CD8-positive, alpha-beta memory T cell (primary cell): ENCODE measurements at places on chromosomes 3 and 15.

- no peak for DNase-seq
- peaks cover 21% of the 10 kb centered on the region for H3K4me1 ChIP-seq
- H3K36me3 ChIP-seq = no peaks in the 10 kb centered on the region
- peak overlapping the region; percentile 94 for H3K27ac ChIP-seq
- peak overlapping the region; percentile 97 for H3K4me3 ChIP-seq
- no peaks in the 10 kb centered on the region for H3K27me3 ChIP-seq
Measured at GRCh38 chr3:197791892-197792647, 1.0 kb downstream of the LRCH3 start.

- no peaks in the 10 kb centered on the region for H3K4me1 ChIP-seq
- no peak overlapping the region for H3K4me3 ChIP-seq
- DNase-seq = no peak
- H3K27ac ChIP-seq = no peak overlapping the region
- H3K36me3 ChIP-seq = no peaks in the 10 kb centered on the region
Measured at GRCh38 chr15:89980896-89981295, 20.2 kb upstream of the ZNF710 start.

GRCh38 chr15:37106490-37107001 lies 6.2 kb upstream of the MEIS2 start:
- H3K27me3 ChIP-seq = peaks cover 66% of the 10 kb centered on the region
- no peak overlapping the region for H3K4me3 ChIP-seq
- no peaks in the 10 kb centered on the region for H3K36me3 ChIP-seq
- H3K27ac ChIP-seq = no peak overlapping the region

DNA sequence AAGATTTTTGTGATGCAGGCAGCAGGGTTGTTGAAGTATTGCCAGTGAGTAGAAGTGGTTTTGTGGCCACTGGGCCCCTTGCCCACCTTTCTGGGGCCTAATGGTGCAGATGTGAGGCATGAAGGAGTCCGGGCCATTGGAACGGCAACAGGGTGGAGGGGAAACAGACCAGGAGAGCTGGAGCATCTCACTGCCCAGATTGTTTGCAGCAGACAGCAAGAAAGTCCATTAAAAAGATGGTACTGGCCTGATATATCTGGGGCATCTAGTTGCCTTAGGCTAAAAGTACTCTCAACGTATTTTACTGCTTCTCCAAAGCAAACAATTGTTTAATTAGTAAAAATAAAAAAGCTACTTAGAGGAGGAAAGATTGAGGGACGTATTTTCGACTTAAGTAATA lies 298.4 kb downstream of the SATB1 start:
- no peaks in the 10 kb centered on the region for H3K36me3 ChIP-seq
- H3K27me3 ChIP-seq = no peaks in the 10 kb centered on the region
- H3K27ac ChIP-seq = no peak overlapping the region
- no peak overlapping the region for H3K4me3 ChIP-seq

DNA sequence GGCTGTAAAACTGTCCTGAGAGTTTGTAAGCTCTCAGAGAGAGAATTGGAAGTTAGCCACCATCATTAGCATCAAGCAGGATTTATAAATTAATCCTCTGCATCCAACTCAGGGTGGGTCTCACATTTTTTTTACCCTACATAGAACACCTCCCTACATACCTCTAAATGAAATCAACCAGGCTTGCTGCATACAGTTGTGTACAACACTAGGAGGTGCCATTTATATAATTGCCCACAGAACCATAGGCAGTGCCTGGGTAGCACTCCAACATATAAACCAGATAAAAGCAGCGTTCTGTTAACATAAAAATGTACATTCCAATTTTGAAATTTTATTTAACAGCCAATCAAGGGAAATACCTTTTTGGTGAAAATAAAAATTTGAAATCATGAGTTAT lies 48.2 kb upstream of the SELENOK start:
- H3K4me3 ChIP-seq = no peak overlapping the region
- peaks cover 9% of the 10 kb centered on the region for H3K27me3 ChIP-seq
- no peak for DNase-seq
- no peaks in the 10 kb centered on the region for H3K36me3 ChIP-seq
- no peaks in the 10 kb centered on the region for H3K4me1 ChIP-seq

- H3K27ac ChIP-seq = no peak overlapping the region
- H3K36me3 ChIP-seq = no peaks in the 10 kb centered on the region
- H3K4me1 ChIP-seq = no peaks in the 10 kb centered on the region
- H3K27me3 ChIP-seq = no peaks in the 10 kb centered on the region
Measured at GRCh38 chr15:38216763-38217162, 35.9 kb upstream of the SPRED1 start.

- no peak for DNase-seq
- no peaks in the 10 kb centered on the region for H3K27me3 ChIP-seq
- peak overlapping the region; percentile 62 for H3K4me3 ChIP-seq
Measured at GRCh38 chr15:50355619-50355905, 564 bp upstream of the GABPB1 start.

DNA sequence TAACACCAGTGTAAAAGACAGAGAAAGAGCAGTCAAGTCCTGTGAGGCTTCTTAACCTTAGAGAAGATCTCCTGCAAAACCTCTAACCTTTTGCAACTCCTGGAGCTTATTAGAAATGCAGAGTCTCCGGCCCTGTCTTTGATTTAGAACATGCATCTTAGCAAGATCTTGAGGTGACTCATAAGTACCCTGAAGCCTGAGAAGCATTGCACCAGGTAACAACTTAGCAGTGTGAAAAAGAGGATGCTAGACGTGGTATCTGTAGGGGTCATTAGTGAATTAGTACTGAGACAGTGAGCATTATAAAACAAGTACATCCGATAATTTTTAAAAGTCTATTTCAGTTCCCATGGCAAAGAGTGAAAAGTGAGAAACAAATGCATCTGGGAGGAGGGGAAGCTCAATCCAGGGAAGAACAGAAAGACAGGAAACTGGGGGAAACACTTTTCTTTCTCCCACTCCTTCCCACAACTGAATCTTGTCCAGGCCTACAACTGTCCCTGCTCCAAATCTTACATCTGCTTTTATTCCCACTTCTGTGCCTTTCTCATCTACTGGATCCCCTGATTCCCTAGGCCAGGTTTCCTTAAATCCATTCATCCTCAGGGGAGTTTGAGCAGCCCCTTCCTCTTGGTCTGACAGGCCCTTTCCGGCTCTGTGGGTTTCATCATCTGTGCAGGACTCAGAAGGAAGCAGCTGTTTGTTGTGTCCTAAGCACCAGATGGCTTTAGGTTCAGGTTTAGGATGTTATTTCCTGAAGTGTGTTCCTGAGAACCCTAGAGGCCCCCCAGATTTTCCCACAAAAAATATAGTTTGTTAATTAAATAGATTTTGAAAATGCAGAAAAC lies 128.1 kb upstream of the IL12A start:
- no peaks in the 10 kb centered on the region for H3K4me1 ChIP-seq
- no peak for DNase-seq
- H3K27me3 ChIP-seq = no peaks in the 10 kb centered on the region
- no peaks in the 10 kb centered on the region for H3K36me3 ChIP-seq
- no peak overlapping the region for H3K4me3 ChIP-seq

DNA sequence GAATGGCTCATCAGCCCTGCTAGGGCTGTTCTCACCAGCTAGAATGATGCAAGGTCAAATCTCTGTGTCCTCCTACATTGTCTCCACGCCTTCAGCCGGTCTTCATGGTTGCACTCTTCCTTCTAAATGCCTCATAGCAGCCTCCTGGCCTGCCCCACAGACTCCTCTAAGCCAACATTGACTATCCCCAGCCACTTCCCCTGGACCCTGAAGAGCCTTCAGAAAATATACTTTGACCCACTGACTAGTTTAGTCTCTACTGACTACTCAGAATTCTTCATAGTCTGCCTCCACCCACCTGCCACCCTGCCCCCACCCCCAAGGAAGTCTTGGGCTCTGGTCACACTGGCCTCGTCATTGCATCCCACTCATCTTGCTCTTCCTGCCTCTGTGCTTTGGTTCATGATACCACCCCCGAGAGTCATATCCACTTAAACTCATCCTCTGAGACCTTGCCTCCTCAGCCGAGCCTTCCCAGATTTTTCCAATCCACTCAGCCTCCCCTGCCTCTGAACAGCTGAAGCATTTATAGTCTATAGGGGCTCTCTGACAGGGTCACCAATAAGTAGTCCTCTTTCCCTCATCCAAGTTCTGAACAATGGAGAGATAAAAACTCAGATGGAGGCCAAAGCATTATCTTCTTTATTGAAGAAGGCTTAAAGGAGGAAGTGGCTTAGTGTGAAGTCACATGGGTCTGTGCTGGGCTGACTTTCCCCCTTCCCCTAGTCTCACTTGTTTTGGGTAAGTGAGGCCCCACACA lies 9.5 kb upstream of the DOCK3 start:
- H3K36me3 ChIP-seq = no peaks in the 10 kb centered on the region
- no peak overlapping the region for H3K27ac ChIP-seq
- H3K27me3 ChIP-seq = no peaks in the 10 kb centered on the region
- H3K4me1 ChIP-seq = no peaks in the 10 kb centered on the region
- no peak overlapping the region for H3K4me3 ChIP-seq
- no peak for DNase-seq

DNA sequence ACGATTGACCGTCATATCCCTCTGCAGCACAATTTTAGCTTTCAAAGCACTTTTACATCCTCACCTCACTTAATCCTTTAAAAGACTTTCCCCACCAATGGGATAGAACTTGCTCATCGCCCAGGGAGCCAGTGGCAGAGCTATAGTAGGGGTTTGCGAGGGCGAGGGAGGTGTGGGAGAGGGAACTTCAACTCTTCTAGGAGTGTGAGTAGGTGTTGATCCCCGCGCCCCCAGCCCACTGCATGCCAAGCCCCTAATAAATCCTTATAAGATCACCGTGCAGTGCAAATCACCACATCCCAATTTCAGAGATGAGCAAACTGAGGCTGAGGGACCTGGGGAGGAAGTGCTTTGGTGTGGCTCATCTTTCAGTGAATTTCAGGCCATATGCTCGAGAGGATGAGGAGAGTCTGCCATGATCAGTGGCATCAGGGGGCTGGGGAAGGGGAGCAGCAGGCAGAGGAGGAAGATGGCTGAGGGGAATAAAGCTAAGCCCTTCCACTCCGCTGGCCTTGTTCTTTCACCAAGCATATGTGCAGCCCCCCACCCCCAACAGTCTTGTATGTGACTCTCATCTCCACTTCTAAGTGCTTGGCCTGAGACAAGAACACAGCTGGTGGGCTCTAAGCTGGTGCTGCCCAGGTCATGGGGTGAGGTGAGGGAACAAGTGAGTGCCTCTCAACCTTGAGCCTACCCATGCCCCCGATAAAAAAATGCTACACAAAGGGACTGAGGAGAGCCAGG lies 5.1 kb downstream of the INSYN1 start:
- H3K27me3 ChIP-seq = no peaks in the 10 kb centered on the region
- DNase-seq = no peak
- no peak overlapping the region for H3K27ac ChIP-seq

- H3K27ac ChIP-seq = peak overlapping the region; percentile 82
- H3K4me1 ChIP-seq = peaks cover 12% of the 10 kb centered on the region
- H3K27me3 ChIP-seq = no peaks in the 10 kb centered on the region
Measured at GRCh38 chr15:75023872-75024636, 664 bp downstream of the PPCDC start.

DNA sequence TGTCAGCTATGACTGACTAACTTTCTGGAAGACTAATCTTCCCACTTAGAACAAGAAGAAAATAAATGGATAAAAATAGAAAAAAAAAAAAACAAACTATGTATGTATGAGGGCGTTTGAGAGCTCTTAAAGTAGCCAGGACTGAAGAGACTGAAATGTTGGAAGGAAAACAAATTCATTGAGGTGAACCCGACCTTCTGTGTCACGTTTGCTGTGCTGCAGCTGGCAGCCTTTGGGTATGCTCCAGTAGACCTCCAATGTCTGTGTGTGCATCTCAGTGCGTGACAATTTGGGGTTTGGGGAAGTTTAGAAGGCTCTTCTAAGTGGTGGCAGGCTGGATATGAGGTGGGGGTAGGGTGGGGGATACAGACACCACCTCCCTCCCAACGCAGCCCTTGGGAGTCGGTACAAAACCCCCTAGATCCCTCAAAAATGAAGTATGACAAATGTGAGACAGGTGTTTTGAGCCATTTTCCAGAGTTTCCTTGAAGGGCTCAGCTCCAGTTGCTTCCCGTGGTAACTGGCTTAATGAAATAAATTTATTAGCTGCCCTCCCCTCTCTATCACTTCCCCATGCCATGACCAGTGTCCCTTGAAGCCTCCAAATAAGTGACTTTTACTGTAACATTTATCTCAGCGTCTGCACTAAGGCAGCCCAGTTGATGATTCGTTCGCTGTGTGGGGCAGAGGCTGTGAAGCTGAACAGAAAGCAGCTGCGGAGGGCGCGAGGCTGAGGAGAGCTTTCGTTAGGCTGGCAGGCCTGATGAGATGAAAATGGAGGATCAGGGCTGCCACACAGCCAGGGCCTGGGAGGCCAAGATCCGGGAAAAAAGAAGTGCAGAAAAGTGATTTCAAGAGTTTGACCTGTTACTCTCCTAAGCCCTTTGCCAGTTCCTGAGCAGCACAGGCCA lies 34.9 kb upstream of the GABRB3 start:
- no peaks in the 10 kb centered on the region for H3K36me3 ChIP-seq
- no peaks in the 10 kb centered on the region for H3K27me3 ChIP-seq
- H3K4me1 ChIP-seq = no peaks in the 10 kb centered on the region
- no peak for DNase-seq

DNA sequence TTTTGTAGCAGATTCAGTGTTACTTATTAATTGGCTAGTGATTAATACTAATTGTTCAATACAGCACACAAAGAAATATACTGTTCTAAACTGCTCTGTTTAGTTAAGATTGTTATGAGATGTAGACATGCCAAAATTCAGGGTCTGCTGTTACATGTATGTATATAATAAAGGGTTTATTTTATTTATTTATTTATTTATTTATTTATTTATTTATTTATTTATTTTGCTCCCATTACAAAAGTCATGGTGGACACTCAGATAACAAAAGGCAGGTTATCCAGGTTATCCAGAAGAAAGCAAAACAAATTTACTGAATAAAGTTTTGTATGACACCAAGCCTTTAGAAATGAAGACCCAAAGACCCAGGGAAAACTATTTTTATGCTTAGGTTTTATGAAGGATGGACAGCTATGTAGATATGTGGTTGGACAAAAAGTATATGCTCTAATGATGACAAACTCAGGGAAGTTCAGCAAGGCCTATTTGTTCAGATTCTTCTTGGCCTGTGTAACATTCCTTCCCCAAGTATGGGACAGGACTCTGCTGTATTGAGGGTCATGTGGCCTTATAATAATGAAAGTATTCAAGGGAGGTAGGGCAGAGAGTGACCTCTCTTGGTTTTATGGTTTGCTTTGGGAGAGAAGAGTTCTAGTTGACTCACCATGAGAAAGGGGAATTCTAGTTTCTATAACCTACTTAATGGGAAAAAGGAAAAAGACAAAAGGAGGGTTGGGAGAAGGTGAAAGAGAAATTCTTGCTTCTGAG lies 1056.8 kb downstream of the ROBO2 start:
- no peak overlapping the region for H3K4me3 ChIP-seq
- H3K4me1 ChIP-seq = no peaks in the 10 kb centered on the region
- no peak for DNase-seq
- no peaks in the 10 kb centered on the region for H3K36me3 ChIP-seq
- no peak overlapping the region for H3K27ac ChIP-seq
- no peaks in the 10 kb centered on the region for H3K27me3 ChIP-seq

- H3K27me3 ChIP-seq = peaks cover 4% of the 10 kb centered on the region
- no peak for DNase-seq
- no peak overlapping the region for H3K27ac ChIP-seq
- no peaks in the 10 kb centered on the region for H3K4me1 ChIP-seq
Measured at GRCh38 chr3:153313302-153313965, 151.4 kb downstream of the RAP2B start.

GRCh38 chr3:33758864-33759263 lies 39.6 kb upstream of the PDCD6IP start:
- H3K4me1 ChIP-seq = no peaks in the 10 kb centered on the region
- no peaks in the 10 kb centered on the region for H3K36me3 ChIP-seq
- no peak overlapping the region for H3K4me3 ChIP-seq
- DNase-seq = no peak
- no peaks in the 10 kb centered on the region for H3K27me3 ChIP-seq
